ENCODE measurements at places on chromosomes 11 and 22. TPM values are rescaled to one million over a fixed set of nuclear protein-coding genes. Genes with fewer than 3 reads are reported as not detected.

DDT gene
- total RNA-seq: 123 TPM

DNA sequence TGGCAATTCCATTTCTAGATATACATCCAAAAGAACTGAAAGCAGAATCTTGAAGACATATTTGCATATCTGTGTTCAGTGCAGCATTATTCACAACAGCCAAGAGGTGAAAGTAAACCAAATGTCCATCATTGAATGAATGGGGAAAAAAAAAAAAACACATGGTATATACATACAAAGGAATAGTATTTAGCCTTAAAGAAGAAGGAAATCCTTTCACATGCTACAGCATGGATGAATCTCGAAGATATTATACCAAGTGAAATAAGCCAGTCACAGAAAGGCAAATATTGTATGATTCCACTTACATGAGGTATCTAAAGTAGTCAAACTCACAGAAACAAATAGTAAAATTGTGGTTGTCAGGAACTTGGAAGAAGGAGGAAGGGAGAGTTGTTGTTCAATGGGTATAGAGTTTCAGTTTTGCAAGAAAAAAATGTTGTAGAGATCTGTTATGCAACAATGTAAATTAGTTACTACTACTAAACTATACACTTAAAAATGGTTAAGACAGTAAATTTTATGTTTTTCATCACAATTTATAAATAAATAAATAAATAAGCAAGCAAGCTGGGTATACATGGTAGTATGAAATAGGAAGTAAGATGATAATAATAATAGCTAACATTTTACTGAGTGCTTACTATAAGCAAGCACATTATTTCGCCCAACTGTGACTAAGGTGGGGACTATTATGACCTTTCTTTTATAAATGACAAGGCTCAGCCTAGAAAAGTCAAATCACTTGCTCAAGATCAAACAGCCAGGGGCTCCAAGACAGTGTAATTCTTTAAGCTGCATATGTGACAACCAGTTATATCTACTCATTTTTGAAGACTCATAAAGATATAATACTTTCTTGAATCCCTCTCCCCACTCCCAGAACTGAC is 50.0 kb downstream of the FAM168A start:
- no peak overlapping the region for H3K4me3 ChIP-seq
- H3K36me3 ChIP-seq: no peaks in the 10 kb centered on the region
- no peak overlapping the region for H3K27ac ChIP-seq
- H3K27me3 ChIP-seq: no peaks in the 10 kb centered on the region
- DNase-seq: no peak

GRCh38 chr22:49894322-49895054 is 23.8 kb downstream of the ALG12 start:
- H3K4me3 ChIP-seq: no peak overlapping the region
- no peaks in the 10 kb centered on the region for H3K27me3 ChIP-seq
- no peak for DNase-seq

TYR gene
- not detected for total RNA-seq

DNA sequence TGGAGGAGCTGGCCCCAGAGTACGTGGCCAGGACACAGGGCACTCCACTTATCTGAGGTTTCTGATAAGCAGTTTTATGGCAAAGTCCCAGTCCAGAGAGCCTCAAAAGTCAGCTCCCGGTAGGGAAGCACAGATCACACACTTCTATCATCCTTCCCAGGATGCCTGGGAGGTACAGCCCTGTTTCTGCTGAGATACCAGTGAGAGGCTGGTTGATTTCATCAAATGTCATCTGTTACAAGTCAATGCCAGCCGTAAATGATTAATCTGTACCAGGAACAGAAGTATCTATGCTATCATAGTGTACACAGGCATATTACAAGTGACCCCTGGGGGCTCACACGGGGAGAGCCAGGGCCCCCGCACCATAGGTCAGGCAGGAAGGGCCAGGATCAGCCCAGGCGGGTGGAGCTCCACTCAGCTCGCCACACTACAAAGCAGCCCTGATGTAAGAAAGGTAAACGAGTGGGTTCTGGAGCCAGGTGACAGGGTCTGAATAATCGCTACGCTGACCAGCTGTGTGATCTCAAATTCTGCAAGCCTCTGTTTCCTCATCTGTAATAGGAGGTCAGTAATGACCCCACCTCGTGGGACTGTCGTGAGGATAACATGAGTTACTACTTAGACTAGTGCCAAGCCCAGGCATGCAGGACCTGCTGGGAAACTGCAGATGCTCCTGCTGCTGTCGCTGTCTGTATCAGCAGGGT is 17.6 kb downstream of the PLA2G6 start:
- no peaks in the 10 kb centered on the region for H3K36me3 ChIP-seq
- DNase-seq: no peak
- no peak overlapping the region for H3K4me3 ChIP-seq
- no peaks in the 10 kb centered on the region for H3K27me3 ChIP-seq
- peak overlapping the region; percentile 50 for H3K27ac ChIP-seq
- no peaks in the 10 kb centered on the region for H3K4me1 ChIP-seq

SYT7 gene
- total RNA-seq: 17.6 TPM

TBX10 gene
- not detected for total RNA-seq

- peaks cover 8% of the 10 kb centered on the region for H3K4me1 ChIP-seq
- H3K27ac ChIP-seq: no peak overlapping the region
- no peak overlapping the region for H3K4me3 ChIP-seq
Observed at GRCh38 chr11:76551400-76551799, 106.6 kb downstream of the EMSY start.

MS4A12 gene
- total RNA-seq: not detected

RAB39A gene
- 0.35 TPM for total RNA-seq

GRCh38 chr11:43518408-43519160 is 159.9 kb downstream of the TTC17 start:
- H3K36me3 ChIP-seq: no peaks in the 10 kb centered on the region
- no peaks in the 10 kb centered on the region for H3K27me3 ChIP-seq
- H3K4me1 ChIP-seq: no peaks in the 10 kb centered on the region

OPCML gene
- total RNA-seq: 1.3 TPM

- H3K4me3 ChIP-seq: peak overlapping the region; percentile 15
- H3K4me1 ChIP-seq: no peaks in the 10 kb centered on the region
- no peak for DNase-seq
- H3K27me3 ChIP-seq: peaks cover 10% of the 10 kb centered on the region
- no peaks in the 10 kb centered on the region for H3K36me3 ChIP-seq
Observed at GRCh38 chr22:48090332-48090672, 1327.9 kb downstream of the TBC1D22A start.

GRCh38 chr11:1447845-1448825 is 38.4 kb downstream of the MOB2 start:
- H3K27me3 ChIP-seq: no peaks in the 10 kb centered on the region
- H3K36me3 ChIP-seq: no peaks in the 10 kb centered on the region
- no peak for DNase-seq
- H3K4me3 ChIP-seq: no peak overlapping the region

- H3K27me3 ChIP-seq: peaks cover 6% of the 10 kb centered on the region
- no peak overlapping the region for H3K4me3 ChIP-seq
- no peaks in the 10 kb centered on the region for H3K36me3 ChIP-seq
- no peak for DNase-seq
Observed at GRCh38 chr11:18785411-18785810, 6.2 kb downstream of the PTPN5 start.

P2RY6 gene
- 2.0 TPM for total RNA-seq

DNA sequence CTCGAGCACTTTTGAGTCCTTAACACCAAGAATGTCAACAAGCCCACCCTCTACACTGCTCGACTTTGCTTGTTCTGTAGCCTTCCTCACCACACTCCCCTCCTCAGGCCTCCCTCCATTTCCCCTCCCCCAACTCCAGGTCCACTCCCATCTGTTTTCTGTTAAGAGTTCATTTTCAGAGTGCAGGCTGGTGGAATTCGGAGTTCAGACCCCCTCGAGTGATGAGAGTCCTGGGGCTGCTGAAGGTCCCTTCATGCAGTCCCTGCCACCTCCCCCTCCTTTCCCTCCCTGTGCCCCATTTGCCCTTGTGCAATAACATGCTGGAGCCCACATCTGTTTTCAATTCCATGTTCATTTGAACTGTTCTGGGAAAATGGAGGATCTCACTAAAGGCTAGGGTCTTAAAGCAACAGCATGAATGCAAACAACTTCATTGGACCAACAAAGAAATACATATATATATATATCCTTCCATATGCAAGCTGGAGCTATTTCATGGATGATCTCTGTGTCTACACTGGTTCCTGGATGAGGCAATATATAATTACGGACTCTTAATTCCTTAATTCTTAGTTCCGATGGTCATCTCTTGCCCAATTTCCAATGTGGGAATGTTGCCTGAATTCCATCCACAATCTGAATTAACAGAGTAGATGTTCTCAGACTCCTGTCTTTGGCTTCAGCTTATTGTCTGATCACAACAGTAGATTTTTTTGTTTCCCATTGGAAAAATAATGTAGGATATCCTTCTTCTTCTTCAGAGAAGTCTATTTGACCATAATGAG is 340.4 kb downstream of the ETS1 start:
- H3K27me3 ChIP-seq: no peaks in the 10 kb centered on the region
- H3K4me1 ChIP-seq: no peaks in the 10 kb centered on the region
- H3K27ac ChIP-seq: no peak overlapping the region
- no peaks in the 10 kb centered on the region for H3K36me3 ChIP-seq
- no peak for DNase-seq

DNA sequence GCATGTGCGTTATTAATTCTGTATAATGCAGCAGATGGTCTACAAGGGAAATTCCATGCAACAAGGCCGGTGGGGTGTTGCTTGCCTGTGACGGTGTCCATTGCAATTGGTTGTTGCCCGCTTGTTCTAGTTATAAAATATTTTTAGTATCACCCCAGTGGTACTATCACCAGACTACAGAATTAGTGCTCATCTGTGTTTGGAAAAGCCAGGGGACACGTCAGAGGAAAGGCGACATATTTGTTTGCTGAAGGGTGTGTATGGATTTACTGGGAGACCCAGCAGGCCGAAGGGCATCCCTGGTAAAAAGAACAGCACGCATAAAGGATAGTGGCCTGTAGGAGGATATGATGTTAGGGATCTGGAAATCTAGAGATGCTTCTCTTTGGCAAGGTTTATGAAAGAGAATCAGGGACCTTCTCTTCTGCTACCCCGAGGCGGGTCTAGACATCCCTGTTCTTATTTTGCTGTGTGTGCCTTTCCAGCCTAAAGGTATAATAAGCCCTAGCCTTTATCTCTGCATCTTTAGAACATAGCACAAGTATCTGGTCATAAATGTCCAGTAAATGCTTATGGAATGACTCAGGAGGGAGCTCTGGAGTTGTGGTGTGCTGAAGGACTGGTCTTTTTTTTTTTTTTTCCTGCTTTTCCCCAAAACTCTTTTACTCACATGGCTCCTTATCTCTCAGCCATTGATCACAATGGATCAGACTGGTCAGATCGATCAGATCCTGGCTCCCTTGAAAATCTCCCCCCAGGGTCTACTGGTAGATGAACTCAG is 90.9 kb downstream of the LDLRAD3 start:
- H3K36me3 ChIP-seq: no peaks in the 10 kb centered on the region
- no peak for DNase-seq
- no peak overlapping the region for H3K27ac ChIP-seq
- H3K27me3 ChIP-seq: no peaks in the 10 kb centered on the region
- peaks cover 5% of the 10 kb centered on the region for H3K4me1 ChIP-seq
- no peak overlapping the region for H3K4me3 ChIP-seq

DNA sequence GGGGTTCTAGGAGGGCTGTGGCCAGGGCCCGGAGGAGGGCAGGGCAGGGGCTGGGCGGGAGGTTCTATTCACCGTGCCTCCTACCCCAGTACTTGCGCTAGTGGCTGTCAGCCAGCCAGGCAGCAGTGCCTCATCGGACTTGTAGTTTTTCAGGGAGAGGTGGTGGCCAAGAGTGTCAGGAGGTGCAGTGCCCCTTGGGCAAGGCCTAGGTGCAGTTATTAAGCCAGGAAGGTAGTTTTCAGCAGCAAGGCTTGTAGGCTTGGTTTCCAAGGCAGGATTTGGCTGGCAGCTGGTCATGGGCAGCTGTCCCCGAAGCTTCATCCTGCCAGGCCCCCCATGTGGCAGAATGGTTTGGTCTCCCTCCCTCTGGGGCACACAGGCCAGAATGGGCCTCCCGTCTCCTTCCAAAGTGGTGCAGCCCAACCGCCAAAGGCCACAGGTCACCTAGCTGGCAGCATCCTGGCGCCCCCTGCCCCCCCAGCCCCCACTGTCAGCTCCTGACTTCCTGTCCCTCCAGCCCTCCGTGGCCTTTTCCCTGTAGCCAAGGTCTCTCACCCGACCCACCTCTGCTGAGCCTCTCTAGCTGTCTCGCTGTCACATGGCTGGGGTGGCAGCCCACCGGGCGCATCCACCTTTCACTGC is 8.5 kb downstream of the CCDC88B start:
- no peak overlapping the region for H3K4me3 ChIP-seq
- DNase-seq: no peak
- H3K4me1 ChIP-seq: no peaks in the 10 kb centered on the region
- H3K27me3 ChIP-seq: no peaks in the 10 kb centered on the region
- peaks cover 21% of the 10 kb centered on the region for H3K36me3 ChIP-seq

MRPL16 gene
- total RNA-seq: 86.0 TPM

- H3K27ac ChIP-seq: peak overlapping the region; percentile 89
- H3K27me3 ChIP-seq: no peaks in the 10 kb centered on the region
- H3K36me3 ChIP-seq: peaks cover 8% of the 10 kb centered on the region
- H3K4me1 ChIP-seq: peaks cover 19% of the 10 kb centered on the region
- peak overlapping the region; percentile 92 for H3K4me3 ChIP-seq
- DNase-seq: peak; percentile 40
Observed at GRCh38 chr11:125591649-125592304, 875 bp upstream of the STT3A start.

DNA sequence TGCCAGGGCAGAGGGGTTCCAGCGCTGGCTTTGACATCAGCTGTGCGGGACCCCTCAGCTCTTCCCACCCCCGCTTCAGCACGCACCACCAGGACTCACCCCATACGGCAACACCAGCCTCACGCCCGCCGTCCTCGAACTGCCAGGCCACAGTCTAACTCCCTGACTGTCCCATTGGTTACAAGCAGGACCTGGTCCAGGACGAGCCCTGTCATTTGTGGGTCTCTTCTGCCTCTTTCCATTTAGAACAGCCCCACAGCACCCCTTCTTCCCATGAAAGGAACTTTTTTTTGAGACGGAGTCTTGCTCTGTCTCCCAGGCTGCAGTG is 81.7 kb downstream of the PHF21B start:
- no peak overlapping the region for H3K4me3 ChIP-seq
- H3K4me1 ChIP-seq: peaks cover 6% of the 10 kb centered on the region
- no peak for DNase-seq
- no peaks in the 10 kb centered on the region for H3K27me3 ChIP-seq
- no peaks in the 10 kb centered on the region for H3K36me3 ChIP-seq

- H3K27me3 ChIP-seq: no peaks in the 10 kb centered on the region
- no peak overlapping the region for H3K27ac ChIP-seq
- no peaks in the 10 kb centered on the region for H3K36me3 ChIP-seq
- no peak overlapping the region for H3K4me3 ChIP-seq
Observed at GRCh38 chr11:22903782-22904181, 43.5 kb upstream of the CCDC179 start.

C11orf42 gene
- not detected for total RNA-seq

- no peaks in the 10 kb centered on the region for H3K27me3 ChIP-seq
- no peaks in the 10 kb centered on the region for H3K36me3 ChIP-seq
- H3K4me3 ChIP-seq: no peak overlapping the region
- DNase-seq: no peak
- H3K4me1 ChIP-seq: no peaks in the 10 kb centered on the region
Observed at GRCh38 chr11:79108851-79109250, 332.0 kb downstream of the TENM4 start.

- no peaks in the 10 kb centered on the region for H3K27me3 ChIP-seq
- peaks cover 75% of the 10 kb centered on the region for H3K36me3 ChIP-seq
- H3K4me1 ChIP-seq: peaks cover 13% of the 10 kb centered on the region
- H3K27ac ChIP-seq: no peak overlapping the region
- no peak overlapping the region for H3K4me3 ChIP-seq
- DNase-seq: no peak
Observed at GRCh38 chr11:36492724-36493304, 17.3 kb downstream of the TRAF6 start.

GRCh38 chr22:37281646-37282384 is 493 bp upstream of the CYTH4 start:
- H3K36me3 ChIP-seq: no peaks in the 10 kb centered on the region
- DNase-seq: no peak
- no peak overlapping the region for H3K27ac ChIP-seq
- no peak overlapping the region for H3K4me3 ChIP-seq
- H3K4me1 ChIP-seq: no peaks in the 10 kb centered on the region
- peaks cover 4% of the 10 kb centered on the region for H3K27me3 ChIP-seq

Data from heart left ventricle (tissue), 16 donors.